ENCODE measurements at places on chromosomes 7 and 10.

GRCh38 chr7:44116087-44116788 lies 7.1 kb downstream of the POLD2 start:
- no peak for DNase-seq

- DNase-seq, result no peak
These were observed 19.7 kb upstream of the NKX6-2 start for GRCh38 chr10:132805599-132805998.

DNA sequence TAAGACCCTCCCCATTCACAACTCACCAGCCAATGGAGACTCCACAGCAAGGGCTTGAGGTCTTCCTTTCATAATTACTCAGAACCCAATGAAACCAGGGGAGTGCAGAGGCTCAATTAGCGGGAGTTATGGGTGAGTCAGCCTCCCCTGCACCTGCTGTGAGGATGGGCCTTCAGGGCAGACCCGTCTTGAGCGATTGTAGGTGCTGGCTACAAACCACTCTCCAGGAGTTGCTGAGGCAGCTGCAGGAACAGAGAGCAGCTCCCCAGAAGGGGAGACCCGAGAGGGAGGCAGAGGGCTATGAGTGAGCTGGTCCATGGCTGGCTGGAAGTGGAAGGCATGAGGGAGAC lies 58.5 kb upstream of the SORCS3 start:
- peak; percentile 59 for DNase-seq

DNA sequence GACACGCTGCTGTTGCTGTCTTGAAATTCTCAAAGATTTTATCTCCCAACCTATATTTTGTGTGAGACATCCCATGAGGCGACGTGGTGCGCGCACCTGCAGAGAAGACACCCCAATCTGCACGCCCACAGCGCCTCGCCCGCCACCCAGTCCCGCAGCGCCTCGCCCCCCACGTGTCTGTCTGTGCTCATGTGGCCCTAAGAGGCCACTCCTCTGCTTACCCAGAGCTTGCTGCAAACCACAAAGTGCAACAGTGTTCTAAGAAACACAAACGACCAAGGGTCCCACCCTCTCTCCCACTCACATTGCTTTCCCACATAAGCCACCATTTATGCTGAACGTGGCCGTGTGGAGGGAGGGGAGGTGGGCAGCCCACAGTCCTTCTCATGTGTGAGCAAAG lies 287.2 kb downstream of the PTPRN2 start:
- no peak for DNase-seq

DNA sequence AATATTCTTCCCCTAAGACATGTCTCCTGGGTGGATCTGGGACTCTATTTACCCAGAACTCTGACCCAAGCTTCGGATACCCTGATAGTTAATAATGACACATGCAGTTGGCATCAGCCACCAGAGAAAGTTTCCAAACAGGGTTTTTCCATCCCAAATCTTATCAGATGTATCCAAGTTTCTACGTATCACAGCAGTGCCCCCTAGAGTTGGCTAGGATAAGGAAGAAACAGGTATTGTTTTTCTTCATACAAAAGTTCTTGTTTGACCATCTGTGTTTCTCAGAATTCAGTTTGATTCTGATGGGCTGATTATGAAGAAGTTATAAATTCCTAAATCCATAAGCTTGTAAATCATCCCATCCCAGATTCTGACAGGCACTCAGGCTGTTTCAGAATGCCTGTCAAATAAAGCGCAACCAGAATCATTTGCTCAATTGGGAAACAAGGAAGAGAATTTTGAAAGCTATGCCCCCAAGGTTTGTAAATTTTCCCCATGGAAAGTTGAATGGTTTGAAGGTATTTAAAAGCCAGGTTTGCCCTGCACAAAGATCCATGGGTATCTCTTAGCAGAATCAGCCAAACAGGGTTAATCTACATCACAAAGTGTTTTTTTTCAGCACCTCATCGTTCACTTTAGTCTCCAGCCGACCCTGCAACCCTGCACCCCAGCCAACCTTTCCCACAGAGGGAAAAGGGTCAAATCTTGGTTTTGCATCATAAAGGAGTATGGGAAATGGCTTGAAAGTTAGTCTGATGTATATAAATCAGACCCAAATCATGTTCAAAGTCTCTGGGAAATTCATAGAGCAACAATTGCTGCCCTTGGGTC lies 47.4 kb downstream of the NRAP start:
- DNase-seq, result peak; percentile 10

DNA sequence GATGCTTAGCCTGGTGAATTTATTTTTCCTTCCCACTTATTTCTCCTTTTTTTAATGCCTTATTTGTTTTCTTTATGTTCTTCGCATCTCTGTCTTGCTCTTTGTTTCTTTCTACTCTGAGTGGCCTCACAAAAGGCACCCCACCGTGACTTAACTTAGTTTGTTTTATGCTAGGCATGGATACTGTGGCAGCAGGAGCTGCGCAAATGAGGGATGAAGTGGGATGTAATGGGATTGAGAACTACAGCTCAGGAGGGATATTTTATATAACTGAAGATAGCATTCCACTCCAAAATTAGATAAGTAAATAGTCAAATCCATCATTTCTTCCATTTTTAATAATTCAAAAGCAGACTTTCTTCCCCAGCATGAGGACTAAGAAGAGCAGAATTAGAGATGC lies 1.7 kb upstream of the CACNA2D1 start:
- DNase-seq, result no peak

GRCh38 chr7:14754631-14755030 lies 147.9 kb downstream of the DGKB start:
- DNase-seq, result peak; percentile 54

GRCh38 chr10:132313305-132313704 lies 5.6 kb upstream of the STK32C start:
- no peak for DNase-seq

- DNase-seq, result no peak
These were observed at the start of gene CALY for GRCh38 chr10:133336577-133337369. Gene CALY (minus strand): TSS chr10:133336896. CDS start chr10:133328989, 7,907 bp downstream.

GRCh38 chr7:49937608-49938007 lies 155.4 kb downstream of the ZPBP start:
- DNase-seq, result no peak

DNA sequence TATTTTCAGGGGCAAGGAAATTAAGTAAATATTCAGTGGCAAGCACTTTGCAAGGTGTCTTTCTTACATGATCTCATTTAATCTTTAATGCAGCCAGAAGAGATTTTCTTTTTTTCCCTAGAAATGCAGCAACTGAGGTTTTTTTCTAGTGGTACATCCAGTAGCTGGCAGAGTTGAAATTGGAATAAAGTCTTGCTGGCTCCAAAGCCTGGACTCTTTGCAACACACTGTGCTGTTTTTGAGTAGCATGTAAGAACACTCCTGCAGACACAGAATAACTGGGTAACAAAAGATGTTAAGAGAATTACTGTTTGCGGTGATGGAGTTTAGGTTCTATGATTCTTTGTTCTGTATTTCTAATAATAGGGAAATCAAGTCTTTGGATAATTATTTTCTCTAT lies 123.6 kb downstream of the PON1 start:
- no peak for DNase-seq

- DNase-seq, result peak; percentile 59
These were observed 557 bp downstream of the TMEM120A start for GRCh38 chr7:75993689-75994387.

DNA sequence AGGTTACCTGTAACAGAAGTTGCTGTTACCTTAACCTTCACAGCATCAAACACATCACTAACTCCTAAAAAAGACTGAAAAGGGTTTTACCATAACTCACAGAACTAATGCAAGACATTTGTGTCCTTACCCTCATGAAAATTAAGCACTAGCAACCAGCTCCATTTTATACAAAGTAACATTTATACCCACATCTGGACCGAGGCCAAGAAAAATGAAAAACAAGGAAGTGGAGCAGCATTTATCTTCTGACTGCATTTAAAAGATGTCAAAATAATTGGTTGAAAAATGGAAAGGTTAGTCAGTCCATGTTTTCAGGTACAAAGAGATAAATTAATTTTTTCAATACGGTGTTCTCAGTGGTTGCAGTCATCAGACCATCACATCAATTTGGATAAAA lies 3.1 kb upstream of the RBP4 start:
- no peak for DNase-seq

- DNase-seq, result no peak
These were observed 71.3 kb upstream of the CSTF2T start for GRCh38 chr10:51770709-51771108.

- no peak for DNase-seq
These were observed 151.5 kb downstream of the LRRTM3 start for GRCh38 chr10:67077376-67077775.

DNA sequence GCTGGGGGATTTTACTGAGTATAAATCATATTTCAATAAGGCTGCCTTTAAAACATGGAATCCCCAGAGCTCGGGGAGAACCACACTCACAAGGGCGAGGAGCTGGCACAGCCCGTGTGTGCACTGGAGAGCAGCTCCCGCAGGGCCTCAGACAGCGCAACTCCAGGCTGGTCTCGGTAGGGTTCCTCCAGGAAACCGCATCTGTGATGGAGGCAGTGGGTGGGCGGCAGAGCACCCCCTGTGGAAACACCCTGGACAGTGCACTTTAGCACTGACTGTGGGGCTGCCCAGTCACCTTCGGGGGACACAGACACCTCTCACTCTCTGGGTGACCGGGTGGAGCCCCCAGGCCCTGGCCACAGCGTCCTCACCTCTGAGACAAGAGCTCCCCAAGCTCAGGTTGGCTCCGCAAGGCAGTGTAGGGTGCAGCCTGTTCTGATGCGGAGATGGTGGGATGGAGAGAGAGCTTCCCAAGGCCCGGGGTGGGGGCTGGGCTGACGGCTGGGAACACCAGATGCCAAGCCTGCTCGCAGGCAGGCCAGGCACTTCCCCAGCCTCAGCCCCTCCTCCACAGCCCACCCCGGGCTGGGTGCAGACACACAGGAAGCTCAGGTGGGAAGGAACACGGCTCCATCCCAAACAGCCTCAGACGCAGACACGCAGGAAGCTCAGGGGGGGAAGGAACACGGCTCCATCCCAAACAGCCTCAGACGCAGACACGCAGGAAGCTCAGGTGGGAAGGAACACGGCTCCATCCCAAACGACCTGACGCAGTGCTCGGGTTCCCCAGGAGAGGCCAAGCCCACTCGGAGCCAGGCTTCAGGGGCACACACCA lies 224.4 kb downstream of the MAD1L1 start:
- no peak for DNase-seq

- no peak for DNase-seq
These were observed 553.8 kb downstream of the TFEC start for GRCh38 chr7:115476671-115477181.

GRCh38 chr10:51886438-51887068 lies 187.2 kb upstream of the CSTF2T start:
- peak; percentile 40 for DNase-seq

DNA sequence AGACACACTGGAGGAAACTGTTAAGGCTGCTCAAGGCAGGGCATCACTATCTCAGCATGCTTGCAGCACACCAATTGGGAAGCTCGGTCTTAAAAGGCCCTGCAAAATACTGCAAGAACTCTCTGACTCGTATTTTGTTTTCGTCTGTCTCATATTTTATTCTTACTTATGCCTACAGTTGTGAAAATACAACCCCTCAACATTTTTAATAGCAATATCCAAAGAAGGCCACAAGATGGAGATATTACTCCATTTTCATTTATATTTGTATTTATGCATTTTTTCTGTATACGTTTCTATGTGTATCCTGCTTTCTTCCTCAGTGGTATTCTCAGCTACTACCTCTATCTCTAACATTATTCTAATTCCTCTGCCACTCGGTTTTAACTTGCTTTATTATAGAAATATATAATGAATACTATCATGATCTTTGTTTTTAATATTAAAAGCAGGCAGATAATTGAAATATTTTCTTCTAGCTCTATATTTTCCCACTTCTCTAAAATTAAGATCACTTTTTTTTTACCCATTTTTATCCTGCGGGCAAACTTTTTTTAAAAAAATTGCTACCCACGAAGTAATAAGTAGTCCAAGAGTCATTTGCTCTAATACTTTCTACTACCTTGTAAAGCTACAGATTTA lies 10.0 kb downstream of the DNAJC1 start:
- peak; percentile 35 for DNase-seq

DNA sequence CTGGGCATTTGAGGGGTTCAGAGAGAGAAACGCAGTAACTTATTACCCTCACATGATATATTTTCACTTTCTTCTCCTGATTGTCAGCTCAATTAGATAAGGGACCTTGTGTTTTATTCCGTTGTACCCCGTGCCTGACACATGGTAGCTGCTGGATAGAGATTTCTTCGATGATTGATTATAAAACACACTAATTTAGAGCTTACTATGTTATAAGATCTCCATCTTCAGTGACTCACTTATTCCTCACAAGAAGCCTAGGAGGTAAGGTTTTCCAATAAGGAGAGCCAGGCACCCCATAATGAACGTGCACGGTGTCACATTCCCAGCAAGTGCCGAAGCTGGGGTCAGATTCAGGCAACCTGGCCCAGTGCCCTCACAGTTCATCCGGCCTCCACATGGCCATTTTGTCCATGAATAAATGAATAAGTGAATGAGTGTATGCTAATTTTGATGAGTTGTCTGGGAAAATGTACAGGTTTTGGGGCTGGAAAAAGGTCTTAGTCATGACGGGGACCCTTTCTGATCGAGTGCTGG lies 138.1 kb upstream of the CDCA7L start:
- no peak for DNase-seq
